Astrocyte (in vitro differentiated cells and primary cell): ENCODE measurements at places on chromosomes 1 and 21. TPM values are rescaled to one million over a fixed set of nuclear protein-coding genes. Genes with fewer than 3 reads are reported as not detected.

DNA sequence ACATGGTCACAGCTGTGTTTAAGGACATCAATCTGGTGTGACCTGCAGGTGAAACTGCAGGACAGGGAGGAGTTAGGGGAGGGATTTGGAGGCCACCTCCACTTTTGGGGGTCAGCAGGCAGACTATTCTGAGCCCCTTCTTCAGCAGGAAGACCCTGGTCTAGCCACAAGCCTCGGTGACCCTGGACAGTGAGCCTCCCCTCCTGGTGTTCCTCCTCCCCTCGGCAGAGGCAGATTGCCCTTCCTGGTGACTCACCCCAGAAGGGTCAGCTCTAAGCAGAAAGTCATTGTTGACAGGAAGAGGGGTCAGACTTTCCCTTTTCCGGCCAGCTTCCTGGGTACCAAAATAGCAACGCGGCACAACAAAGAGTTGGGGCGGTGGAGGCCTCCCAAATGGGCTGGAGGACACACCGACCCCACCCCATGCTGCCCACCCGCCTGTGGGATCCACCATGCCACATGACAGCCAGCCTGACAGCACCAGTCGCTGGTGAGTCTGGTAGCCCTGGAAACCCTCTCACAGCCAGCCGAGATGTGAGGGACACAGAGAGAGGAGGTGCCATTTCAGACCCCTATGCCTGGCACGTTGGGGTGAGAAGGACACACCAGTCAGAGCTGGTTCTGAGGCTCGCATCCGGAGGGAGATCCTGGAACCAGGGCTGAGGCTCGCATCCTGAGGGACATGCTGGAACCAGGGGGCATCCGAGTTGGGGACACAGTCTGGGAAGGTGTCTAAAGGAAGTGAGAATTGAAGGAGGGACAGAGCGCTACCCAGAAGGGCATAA lies 14.7 kb upstream of the CSF1 start:
- DNase-seq, result peak; percentile 30
- H3K27ac ChIP-seq, result no peak overlapping the region
- no peaks in the 10 kb centered on the region for H3K36me3 ChIP-seq
- no peak overlapping the region for H3K4me3 ChIP-seq
- no peaks in the 10 kb centered on the region for H3K27me3 ChIP-seq

DNA sequence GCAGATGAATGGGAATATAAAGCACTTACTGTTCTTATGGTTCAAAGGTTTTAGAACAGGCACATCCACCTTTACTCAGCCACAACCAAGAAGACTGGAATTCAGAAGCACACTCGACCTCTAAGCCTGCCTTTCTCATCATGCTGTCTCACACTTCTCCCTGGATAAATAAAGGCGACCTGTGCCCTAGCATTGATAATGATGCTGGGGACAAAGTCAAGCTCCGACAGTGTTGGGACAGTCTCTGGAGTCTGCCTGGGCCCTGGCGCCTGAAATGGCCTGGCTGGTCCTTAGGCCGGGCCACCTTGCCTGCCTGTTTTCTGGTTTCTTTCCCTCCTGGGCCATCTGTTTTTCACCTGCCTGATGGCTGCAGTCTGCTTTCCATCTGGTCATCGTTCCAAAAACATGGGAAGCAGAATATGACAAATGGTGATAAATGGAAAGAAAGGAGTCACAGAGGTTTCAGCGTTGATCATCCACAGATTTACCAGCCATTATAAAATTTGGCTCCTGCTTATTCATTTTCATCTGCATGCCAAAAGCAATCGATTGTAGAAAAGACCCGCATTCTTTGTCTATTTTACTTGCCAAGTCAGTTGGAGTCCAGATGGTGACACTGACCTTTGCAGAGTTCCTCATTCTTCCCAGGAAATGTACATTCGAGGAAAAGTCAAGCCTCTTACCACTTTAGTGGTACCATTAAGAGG lies 91.2 kb upstream of the KCNJ15 start:
- peaks cover 6% of the 10 kb centered on the region for H3K4me1 ChIP-seq
- no peak overlapping the region for H3K27ac ChIP-seq
- no peak overlapping the region for H3K4me3 ChIP-seq
- DNase-seq, result peak; percentile 85
- H3K36me3 ChIP-seq, result no peaks in the 10 kb centered on the region
- no peaks in the 10 kb centered on the region for H3K27me3 ChIP-seq

DNA sequence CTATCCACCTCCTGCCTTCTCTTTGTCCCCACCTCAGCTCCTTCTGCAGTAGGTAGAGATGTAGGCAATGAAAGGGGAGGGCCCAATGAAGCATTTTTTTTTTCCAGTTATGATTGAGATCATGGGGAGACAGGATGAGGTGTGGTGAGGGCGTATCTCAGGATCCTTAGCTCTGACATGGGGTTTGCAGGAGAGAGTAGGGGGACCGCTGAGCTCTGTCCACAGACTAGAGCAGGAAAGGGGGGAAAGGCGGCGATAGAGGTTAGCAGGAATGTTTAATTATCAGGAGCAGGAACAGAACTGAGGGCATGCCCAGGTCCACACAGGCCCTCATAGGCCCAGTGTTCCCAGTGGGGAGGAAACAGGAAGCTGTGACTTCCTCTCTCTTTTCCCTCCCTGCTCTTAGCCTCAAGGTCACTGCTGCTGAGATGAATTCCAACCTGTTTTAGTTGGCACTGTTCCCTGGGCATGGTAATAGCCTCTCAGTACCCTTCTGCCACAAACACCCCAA lies 901 bp upstream of the RXFP4 start:
- no peaks in the 10 kb centered on the region for H3K27me3 ChIP-seq
- no peak overlapping the region for H3K27ac ChIP-seq
- H3K4me1 ChIP-seq, result peaks cover 28% of the 10 kb centered on the region
- H3K4me3 ChIP-seq, result no peak overlapping the region
- DNase-seq, result peak; percentile 27

GRCh38 chr1:4319496-4319895 lies 334.9 kb upstream of the AJAP1 start:
- no peaks in the 10 kb centered on the region for H3K4me1 ChIP-seq
- no peaks in the 10 kb centered on the region for H3K27me3 ChIP-seq

DNA sequence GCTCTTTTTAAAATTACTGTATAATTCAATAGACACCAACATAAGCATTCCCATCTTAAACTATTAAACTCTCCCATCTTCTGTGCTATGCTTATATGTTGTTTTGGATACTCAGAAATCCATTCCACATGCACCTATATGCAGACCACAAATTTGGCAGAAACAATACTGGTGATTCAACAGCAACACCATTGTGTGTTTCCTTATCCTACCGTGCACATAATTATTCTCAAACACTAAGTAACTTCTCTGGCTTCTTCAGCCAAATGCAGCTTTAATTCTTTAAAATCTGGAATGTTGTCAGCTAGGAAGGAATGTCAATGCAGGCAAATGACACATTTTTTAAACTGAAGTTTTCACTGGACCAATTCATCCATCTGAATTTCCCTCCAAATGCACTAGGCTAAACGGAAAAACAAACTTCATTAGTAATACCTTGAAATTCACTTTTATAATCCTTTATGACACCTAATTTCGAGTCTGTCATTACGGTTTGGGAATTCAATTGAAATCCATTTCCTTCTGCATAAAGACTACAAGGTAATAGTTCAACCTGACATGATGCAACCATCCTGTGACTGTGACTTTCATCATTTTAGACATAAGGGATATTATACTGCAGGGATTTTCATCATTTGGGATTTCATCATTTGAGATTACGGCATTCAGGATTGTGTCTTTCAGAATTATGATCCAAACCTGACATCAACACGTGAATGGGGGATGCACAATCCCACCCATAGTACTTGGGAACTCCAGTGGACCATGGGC lies 308.5 kb downstream of the LTN1 start:
- H3K4me3 ChIP-seq, result no peak overlapping the region
- no peak overlapping the region for H3K27ac ChIP-seq
- no peaks in the 10 kb centered on the region for H3K4me1 ChIP-seq
- no peak for DNase-seq
- H3K36me3 ChIP-seq, result no peaks in the 10 kb centered on the region

GRCh38 chr21:39193380-39193779 lies 10.1 kb upstream of the PSMG1 start:
- H3K4me1 ChIP-seq, result peaks cover 12% of the 10 kb centered on the region
- no peak overlapping the region for H3K4me3 ChIP-seq
- peaks cover 25% of the 10 kb centered on the region for H3K36me3 ChIP-seq
- H3K27me3 ChIP-seq, result no peaks in the 10 kb centered on the region

GRCh38 chr1:240602189-240602588 lies 9.8 kb downstream of the GREM2 start:
- no peak overlapping the region for H3K27ac ChIP-seq
- H3K4me1 ChIP-seq, result peaks cover 3% of the 10 kb centered on the region
- H3K27me3 ChIP-seq, result no peaks in the 10 kb centered on the region
- no peak overlapping the region for H3K4me3 ChIP-seq
- DNase-seq, result peak; percentile 38

- peak overlapping the region; percentile 36 for H3K4me3 ChIP-seq
- no peak overlapping the region for H3K27ac ChIP-seq
- H3K4me1 ChIP-seq, result peaks cover 11% of the 10 kb centered on the region
- H3K36me3 ChIP-seq, result no peaks in the 10 kb centered on the region
- no peaks in the 10 kb centered on the region for H3K27me3 ChIP-seq
These were observed 2.3 kb downstream of the LDLRAD2 start for GRCh38 chr1:21814241-21814918.

DNA sequence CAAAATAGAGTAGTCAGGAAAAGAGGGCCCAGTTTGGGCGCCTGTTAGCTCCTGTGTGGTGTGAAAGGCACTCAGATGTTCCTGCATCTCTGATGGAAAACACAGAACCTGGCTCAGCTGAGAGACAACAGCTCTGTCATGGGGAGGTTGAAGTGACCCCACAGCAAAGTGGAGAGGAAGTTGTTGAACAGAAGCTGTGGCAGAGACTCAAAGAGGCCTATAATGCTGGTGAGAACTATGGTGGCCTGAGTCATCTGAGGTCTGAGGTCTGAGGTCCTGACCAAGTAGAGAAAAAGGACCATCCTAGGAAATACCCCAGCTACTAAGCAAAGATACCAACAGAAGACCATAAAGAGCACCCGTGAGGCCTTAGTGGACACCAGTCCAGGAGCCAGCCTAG lies 45.6 kb upstream of the JAK1 start:
- no peak for DNase-seq
- H3K36me3 ChIP-seq, result no peaks in the 10 kb centered on the region
- no peak overlapping the region for H3K4me3 ChIP-seq
- no peak overlapping the region for H3K27ac ChIP-seq
- no peaks in the 10 kb centered on the region for H3K27me3 ChIP-seq
- H3K4me1 ChIP-seq, result no peaks in the 10 kb centered on the region

DNA sequence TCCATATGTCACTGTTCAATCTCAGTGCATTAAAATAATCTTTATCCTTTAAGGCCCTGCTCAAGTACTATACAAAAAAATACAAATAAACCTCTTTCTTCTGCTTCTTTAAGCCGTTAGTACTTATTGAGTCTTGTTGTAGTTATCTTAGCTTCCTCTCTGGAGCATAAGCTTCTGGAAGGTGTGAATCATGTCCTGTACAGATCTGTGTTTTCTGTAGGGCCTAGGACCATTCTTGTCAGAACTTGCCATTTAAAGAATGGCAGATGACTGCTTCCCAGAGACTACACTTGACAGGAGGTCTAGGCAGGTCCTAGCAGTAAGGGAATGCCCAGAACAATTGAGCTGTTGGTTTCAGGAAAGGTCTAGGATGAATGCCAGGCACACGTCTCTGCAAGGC lies 12.9 kb downstream of the NEK7 start:
- no peak overlapping the region for H3K4me3 ChIP-seq
- no peak overlapping the region for H3K27ac ChIP-seq
- DNase-seq, result no peak

GRCh38 chr1:87331365-87332241 lies 2.9 kb downstream of the LMO4 start:
- peaks cover 31% of the 10 kb centered on the region for H3K4me1 ChIP-seq
- H3K36me3 ChIP-seq, result no peaks in the 10 kb centered on the region
- H3K4me3 ChIP-seq, result peak overlapping the region; percentile 74
- peak overlapping the region; percentile 73 for H3K27ac ChIP-seq

DNA sequence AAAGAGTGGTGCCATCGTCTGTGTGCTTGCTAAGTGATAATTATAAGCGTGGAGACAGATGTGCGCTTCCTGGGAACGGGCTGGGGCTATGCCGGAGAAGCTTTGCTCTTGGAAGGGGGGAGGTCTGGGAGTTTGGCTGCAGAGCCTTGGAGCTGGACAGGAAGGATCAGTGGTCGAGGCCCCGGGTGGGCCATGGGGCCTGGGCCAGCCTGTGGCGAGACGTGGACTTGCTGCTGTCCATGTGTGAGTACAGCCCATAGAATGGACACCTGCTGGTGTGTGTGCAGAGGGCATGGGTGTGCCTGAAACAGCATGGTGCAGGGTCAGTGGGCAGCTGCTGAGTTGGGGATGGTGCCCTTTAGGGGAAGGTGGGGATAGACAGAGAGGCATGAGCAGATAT lies 121.3 kb downstream of the PCBP3 start:
- H3K36me3 ChIP-seq, result no peaks in the 10 kb centered on the region
- DNase-seq, result no peak
- H3K4me1 ChIP-seq, result peaks cover 13% of the 10 kb centered on the region
- no peaks in the 10 kb centered on the region for H3K27me3 ChIP-seq

DNA sequence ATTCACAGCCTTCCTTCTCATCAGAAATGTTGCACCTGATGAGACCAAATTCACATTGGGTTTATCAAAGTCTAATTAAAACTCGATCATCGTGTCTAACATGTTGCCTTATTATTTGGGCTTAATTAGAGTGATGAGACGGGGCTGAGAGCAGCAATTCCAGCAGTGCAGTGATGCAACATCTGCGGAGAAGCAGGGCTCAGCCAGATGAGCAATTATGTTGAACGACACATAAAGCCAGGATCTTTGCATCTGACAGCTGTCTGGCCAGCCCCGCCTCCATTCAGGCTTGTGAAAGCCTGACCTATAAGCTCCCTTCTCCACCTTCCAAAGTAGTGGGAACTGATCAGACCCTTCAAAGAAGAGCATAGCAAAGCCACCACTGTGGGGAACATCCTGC lies 109.8 kb downstream of the C1orf94 start:
- no peaks in the 10 kb centered on the region for H3K36me3 ChIP-seq
- H3K27me3 ChIP-seq, result peaks cover 17% of the 10 kb centered on the region
- H3K4me3 ChIP-seq, result no peak overlapping the region
- no peak for DNase-seq

DNA sequence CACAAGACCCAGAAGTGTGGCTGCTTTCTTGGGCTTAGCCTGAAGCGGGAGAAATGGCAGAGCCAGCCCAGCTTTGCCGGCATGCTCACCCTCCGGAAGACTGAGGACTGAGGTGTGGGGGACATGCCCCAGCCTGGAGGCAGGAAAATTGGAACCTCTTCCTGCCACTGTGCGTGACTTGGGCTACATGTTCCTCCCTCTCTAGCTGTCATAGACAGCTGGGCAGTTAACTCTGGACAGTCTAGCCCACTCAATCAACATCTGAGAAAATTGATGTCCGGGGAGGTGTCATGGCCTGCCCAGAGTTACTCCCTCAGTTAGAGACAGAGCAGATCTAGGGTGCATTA lies 59.7 kb downstream of the UBE2T start:
- no peak overlapping the region for H3K4me3 ChIP-seq
- no peak for DNase-seq
- H3K36me3 ChIP-seq, result no peaks in the 10 kb centered on the region
- H3K27ac ChIP-seq, result no peak overlapping the region

- H3K36me3 ChIP-seq, result no peaks in the 10 kb centered on the region
- H3K4me3 ChIP-seq, result no peak overlapping the region
- no peak overlapping the region for H3K27ac ChIP-seq
- H3K27me3 ChIP-seq, result no peaks in the 10 kb centered on the region
- DNase-seq, result no peak
These were observed 211.6 kb downstream of the DSCAM start for GRCh38 chr21:40635391-40635790.

GRCh38 chr1:230629511-230629910 lies 12.8 kb upstream of the COG2 start:
- H3K36me3 ChIP-seq, result no peaks in the 10 kb centered on the region
- DNase-seq, result no peak
- H3K4me3 ChIP-seq, result no peak overlapping the region
- peaks cover 6% of the 10 kb centered on the region for H3K27me3 ChIP-seq

TACSTD2 gene
- 0.87 and 3.0 TPM in 2 replicates for total RNA-seq

GJA8 gene
- total RNA-seq, result not detected in 2 replicates

LCE2A gene
- total RNA-seq, result not detected in 2 replicates

OR2C3 gene
- not detected in 2 replicates for total RNA-seq

RGS18 gene
- not detected in 2 replicates for total RNA-seq

KCNK2 gene
- 0.16 TPM in 1 of 2 replicates, not detected in the other for total RNA-seq

MEF2D gene
- 51.7 and 56.6 TPM in 2 replicates for total RNA-seq
